ENCODE measurements at places on chromosomes 3 and 15.

GRCh38 chr3:40143283-40144090 is 166.0 kb upstream of the EIF1B start:
- no peak for DNase-seq

- DNase-seq, result no peak
These were observed 36.3 kb downstream of the TFG start for GRCh38 chr3:100745617-100746016.

GRCh38 chr15:59133929-59134427 is 29.0 kb downstream of the CCNB2 start:
- DNase-seq, result no peak

- no peak for DNase-seq
These were observed 52.9 kb downstream of the TRPM7 start for GRCh38 chr15:50633653-50634052.

DNA sequence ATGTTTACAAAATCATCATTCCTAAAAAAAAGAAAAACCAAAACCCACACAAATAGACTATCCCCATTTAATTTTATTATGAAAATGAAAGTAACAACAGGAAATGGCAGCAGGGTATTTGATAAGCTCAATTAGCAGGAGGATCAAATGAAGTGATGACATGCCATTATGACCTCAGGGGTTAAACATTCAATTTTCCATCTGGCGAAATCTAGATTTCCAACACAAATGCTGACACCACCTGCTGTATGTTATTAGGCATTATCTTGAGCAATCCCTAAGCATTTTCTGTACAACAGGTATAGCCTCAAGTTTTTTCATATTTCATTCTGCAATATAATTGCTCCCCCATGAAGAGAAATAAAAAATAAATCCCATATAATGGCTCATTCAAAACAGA is 57.1 kb downstream of the SHQ1 start:
- peak; percentile 40 for DNase-seq

DNA sequence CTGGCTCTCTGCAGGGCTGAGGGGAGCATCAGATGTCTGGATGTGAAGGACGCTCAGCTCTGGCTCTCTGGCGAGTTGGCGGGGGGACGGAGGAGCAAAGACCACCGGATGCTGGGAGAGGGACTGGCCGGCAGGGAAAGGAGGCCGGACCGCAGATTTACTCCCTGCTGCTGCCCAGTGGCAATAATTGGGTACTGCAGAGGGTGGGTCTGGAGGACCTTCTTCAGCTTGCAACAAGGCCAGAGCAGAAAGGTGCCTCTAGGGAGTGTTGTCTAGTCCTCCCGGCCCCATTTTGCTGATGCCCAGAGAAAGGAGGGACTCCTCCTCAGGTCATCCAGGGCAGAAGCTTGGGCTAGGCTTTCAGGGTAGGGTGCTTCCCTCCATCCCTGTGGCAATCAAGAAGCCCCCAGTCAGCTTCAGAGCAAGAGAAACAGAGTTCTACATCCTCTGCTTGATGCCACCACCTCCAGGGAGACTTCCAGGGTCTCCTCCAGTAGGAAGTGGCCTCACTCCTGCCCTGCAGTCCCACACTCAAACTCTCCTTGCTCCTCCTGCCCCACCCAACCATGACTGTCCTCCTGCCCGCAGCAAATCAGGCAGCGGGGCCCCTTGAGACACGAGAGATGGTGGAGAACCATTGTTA is 20.3 kb upstream of the CSPG4 start:
- DNase-seq, result peak; percentile 32

- DNase-seq, result no peak
These were observed 10.2 kb downstream of the C3orf20 start for GRCh38 chr3:14685179-14685578.

GRCh38 chr3:191329654-191330529 is at the start of gene UTS2B:
TSS of gene UTS2B (minus strand) at chr3:191330526. CDS start at chr3:191282189, 48,337 bp downstream.
- DNase-seq, result peak; percentile 50

DNA sequence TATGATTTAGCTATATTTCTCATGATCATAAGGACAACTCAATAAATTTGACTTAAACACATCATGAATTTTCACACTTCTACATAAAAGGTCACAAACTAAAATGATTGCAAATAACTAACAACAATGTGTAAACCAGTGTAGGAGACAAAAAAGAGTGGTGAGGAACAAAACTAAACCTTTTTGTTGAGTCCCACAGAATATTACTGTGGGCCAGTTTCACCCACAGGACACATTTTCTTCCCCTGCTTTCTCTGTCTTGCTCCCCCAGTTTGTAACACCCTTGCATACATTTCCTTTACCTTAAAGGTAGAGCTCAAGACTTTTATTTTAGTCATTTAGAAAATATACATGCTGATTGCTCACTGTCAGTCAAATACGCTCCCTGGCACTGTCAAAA is 130.9 kb upstream of the GOLGA6L6 start:
- no peak for DNase-seq
